ENCODE measurements at places on chromosomes 2 and 18.

GRCh38 chr18:42525905-42526304 is 570.9 kb downstream of the PIK3C3 start:
- DNase-seq = no peak

- no peak for DNase-seq
These were observed 12.8 kb downstream of the TFPI start for GRCh38 chr2:187541086-187542085.

GRCh38 chr2:119487434-119488244 is 36.6 kb downstream of the SCTR start:
- DNase-seq = no peak

DNA sequence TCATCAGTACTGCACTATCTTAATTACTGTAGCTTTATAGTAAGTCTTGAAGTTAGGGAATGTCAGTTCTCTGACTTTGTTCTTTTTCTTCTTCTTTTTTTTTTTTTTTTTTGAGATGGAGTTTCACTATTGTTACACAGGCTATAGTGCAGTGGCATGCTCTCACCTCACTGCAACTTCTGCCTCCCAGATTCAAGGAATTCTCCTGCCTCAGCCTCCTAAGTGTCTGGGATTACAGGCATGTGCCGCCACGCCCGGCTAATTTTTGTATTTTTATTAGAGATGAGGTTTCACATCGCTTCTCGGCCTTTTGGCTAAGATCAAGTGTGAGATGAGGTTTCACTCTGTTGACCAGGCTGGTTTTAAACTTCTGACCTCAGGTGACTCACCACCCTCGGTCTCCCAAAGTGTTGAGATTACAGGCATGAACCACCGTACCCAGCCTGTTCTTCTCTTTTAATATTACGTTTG is 41.9 kb upstream of the TANC1 start:
- DNase-seq = no peak

- no peak for DNase-seq
These were observed 295.7 kb upstream of the SESTD1 start for GRCh38 chr2:179560257-179560735.

- no peak for DNase-seq
These were observed 20.1 kb downstream of the BCL11A start for GRCh38 chr2:60533101-60534051.

DNA sequence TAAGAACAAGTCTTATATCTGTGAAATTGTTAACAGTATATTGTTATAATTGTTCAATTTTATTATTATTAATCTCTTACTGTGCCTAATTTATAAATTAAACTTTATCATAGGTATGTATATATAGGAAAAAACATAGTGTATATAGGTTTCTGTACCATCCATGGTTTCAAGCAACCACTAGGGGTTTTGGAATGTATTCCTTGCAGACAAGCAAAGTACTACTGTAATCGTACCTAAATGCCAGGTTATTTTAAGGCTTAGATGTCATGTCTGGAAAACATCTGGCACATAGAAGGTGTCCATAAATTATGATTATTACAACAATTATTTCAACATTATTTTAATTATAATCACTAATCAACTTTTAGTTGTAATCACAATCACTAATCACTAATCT is 8.4 kb downstream of the ITSN2 start:
- DNase-seq = no peak

- DNase-seq = no peak
These were observed 7.5 kb upstream of the SP9 start for GRCh38 chr2:174327021-174327840.

DNA sequence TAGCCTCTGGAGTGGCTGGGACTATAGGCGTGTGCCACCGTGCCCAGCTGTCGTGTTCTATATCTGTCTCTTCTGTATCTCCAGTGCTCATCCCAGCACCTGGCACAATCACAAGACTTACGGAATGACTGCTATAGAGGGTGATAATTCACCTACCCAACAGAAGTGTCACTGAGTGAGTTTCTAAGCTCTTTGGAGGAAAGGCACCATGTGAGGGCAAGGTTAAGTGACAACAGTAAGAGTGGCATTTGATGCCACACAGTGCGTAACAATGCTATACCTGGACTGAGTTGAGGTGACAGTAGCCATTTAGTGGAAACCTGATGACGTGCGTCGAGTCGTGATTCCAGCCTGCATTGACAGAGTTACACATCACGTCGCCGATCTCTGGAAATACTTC is 89.0 kb downstream of the KCTD1 start:
- no peak for DNase-seq

GRCh38 chr2:230902180-230902899 is 22.7 kb downstream of the GPR55 start:
- DNase-seq = no peak

- DNase-seq = no peak
These were observed 9.2 kb upstream of the BBS5 start for GRCh38 chr2:169469952-169470572.

- no peak for DNase-seq
These were observed 31.1 kb downstream of the EFR3B start for GRCh38 chr2:25073025-25073424.

DNA sequence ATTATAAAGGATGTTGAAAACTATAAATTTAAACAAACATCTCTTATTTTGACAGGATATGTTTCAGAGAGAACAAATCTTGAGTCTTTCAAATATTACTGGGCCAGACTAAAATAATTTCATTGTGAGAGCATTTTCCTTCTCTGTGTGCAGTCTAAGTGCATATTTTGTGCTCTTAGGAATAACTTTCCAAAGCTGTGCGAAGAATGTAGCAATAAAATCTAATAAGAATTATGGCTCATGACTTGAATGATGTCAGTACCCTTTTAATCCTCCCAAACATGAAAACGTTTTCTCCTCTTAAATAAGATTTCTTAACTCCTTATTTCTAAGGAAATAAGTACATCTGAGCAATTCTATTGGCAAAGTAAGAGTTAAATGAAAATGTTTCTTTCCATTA is 76.2 kb upstream of the EFEMP1 start:
- no peak for DNase-seq
